Lower lobe of right lung (tissue), 2 donors: ENCODE measurements at places on chromosomes 11 and 22. TPM values are rescaled to one million over a fixed set of nuclear protein-coding genes. Genes with fewer than 3 reads are reported as not detected.

DNA sequence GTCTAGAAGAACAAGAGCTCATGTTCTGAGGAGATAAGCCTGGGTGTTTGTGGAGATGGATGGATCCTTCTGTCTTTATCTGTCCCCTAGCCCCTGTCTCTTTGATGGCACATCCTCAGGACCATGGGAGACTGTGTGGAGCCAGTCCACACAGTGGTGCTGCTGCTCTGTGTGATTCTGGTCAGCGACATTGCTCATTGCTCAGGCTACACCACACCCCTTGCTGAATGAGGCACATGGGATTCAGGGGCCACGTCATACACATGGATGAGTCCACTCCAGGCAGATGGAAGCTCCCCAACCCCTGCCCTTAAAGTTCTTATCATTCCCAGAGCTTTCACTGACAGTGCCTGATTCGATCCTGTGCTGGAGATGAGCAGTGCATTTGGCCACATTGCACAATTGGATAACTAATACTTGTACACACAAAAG, 222.2 kb downstream of the NAV2 start:
- DNase-seq = no peak

DNA sequence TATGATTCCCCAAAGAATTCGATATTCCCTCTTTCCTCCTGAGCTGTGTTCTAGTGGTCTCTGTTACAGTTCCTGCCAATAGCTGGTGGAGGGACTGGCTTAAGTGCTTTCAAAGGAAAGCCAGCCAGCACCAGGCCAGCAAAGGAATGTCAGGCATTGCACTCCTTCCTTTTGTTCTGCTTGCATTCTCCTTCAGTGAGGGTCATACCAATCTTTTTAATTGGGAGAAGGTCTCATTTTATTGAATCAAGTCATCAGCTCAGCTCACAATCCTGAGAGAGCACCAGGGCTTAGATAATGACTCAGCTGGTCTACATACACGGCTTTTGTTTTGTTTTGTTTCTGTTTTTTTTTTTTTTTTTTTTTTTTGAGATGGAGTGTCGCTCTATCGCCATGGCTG, 222.9 kb downstream of the NAV2 start:
- no peak for DNase-seq

DNA sequence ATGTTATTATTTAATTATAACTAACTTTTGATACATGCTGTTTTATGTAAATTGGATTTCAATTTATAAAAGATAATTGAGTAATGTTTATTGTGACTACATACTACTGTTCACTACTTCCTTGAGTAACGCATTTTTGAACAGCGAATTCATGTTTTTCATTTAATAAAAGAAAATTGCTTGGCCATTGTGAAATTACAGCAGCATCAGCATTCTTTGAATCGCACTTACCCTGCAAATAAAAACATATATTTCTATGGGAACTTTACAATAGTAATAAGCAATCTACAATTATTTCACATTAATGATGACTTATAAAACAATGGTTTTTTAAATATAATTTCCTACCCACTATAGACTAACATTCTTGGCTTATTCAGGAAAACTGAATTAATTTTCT, 20.3 kb downstream of the OR5J2 start:
- no peak for DNase-seq

- no peak for DNase-seq
Measured at GRCh38 chr11:132119573-132119972, 749.2 kb downstream of the NTM start.

- no peak for DNase-seq
Measured at GRCh38 chr11:74179234-74180052, 8.4 kb downstream of the PPME1 start.

DNA sequence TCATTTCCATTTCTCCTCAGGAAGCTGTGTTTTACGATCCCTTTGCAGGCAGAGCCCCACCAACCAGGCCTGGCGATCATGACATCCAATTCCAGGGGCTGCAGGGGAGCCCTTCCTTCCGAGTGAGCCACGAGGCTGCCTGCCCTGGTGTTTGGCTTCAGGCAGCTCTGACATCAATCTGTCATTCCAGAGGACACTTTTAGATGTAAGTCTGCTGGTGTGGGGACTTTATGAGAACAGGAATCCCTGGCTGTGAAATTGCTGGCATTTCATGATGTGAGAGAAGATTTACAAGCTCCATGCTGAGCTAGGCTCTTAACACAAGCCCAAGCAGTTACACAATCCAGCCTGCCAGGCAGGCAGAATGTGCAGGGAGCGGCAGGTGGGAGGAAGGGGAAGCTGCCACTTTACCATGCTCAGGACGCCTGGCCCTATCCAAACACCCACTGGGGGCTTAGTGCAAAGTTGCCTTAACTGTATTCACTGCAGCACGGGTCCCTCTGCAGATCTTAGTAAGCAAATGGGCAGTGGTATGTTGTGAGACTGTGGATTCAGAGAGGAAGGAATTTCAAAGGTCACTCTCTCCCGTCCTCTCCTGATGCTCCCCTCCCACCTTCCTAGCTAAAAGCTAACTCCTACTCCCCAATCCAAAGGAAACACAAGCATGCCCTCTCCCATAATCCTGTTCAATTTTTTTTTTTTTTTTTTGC, 43.4 kb upstream of the MICAL2 start:
- peak; percentile 76 for DNase-seq

DNA sequence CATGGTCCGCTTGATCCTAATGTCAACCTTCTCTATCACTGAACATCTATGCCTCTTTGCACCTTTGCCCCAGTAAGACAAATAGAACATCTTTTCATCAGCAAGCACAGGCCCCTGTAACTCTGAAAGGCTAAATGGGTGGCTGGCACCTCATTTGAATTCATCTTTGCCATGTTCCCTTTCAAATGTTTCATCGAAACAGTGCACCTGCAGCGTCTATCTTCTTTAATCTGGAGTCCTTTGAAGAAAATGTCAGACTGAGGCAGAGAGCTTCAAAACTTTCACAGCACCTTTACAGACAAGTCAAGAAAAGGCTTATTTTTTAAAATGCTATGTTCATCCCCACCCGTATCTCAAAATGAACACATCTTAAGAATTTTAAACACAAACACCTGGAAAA, 3.4 kb downstream of the MPPED2 start:
- no peak for DNase-seq

DNA sequence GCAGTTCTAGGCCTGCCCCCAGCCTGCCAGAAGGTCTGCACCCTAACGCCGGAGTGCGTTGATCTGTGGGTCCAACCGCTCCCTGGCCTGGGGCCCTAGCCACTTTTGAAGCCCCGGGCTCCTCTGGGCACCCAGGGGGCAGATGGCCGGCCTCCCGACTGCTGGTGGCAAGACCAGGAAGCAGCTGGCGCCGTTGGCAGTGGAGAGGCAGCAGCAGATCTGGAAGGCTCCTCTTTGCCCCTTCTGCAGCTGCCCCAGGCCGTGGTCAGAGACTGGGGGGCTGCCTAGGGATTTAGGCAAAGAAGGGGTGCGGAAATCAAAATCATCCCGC, 445 bp upstream of the VWCE start:
- no peak for DNase-seq

- DNase-seq = no peak
Measured at GRCh38 chr11:120343429-120343828, 7.2 kb downstream of the ARHGEF12 start.

DNA sequence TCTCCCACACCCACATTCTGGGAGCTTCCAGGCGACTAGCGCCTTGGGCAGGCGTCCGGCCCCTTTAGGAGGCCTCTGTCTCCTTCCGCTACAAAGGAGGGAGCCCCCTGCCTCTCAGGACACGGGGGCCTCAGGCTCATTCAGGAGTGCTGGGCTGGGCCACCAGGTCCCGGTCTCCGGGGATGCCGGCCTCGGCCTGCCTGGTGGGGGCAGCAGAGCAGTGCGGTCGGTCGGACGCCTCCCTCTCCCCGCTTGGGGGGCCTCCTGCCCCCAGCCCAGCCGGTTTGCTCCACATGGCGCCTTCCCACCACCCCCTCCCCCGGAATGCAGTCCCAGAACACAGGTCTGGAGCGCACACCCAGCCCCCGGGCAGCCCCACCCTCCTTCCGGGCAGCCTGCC, 21.9 kb downstream of the MRPL23 start:
- DNase-seq = no peak

GRCh38 chr11:69157822-69158231, 2.1 kb downstream of the SMIM38 start:
- DNase-seq = no peak

DNA sequence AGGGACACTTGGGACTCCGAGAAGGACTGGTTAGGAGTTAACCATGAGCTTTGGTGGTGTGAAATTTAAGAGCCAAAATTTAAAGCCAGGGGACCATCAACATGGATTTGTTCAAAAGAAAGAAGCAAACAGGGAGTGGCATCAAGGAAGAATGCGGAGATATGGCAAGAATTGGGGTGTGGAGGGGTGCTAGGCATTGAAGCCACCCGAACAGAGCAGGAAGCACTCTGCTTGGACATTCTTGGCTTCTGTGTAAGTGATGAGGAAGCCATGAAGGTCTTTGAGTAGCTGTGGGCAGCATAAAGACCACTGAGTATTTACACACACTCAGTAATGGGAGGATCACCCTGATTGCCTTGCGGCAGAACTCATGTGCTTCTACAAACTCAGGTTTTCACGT, 27.2 kb upstream of the PAMR1 start:
- no peak for DNase-seq

GRCh38 chr11:35166369-35167360, 27.7 kb downstream of the CD44 start:
- DNase-seq = no peak

DNA sequence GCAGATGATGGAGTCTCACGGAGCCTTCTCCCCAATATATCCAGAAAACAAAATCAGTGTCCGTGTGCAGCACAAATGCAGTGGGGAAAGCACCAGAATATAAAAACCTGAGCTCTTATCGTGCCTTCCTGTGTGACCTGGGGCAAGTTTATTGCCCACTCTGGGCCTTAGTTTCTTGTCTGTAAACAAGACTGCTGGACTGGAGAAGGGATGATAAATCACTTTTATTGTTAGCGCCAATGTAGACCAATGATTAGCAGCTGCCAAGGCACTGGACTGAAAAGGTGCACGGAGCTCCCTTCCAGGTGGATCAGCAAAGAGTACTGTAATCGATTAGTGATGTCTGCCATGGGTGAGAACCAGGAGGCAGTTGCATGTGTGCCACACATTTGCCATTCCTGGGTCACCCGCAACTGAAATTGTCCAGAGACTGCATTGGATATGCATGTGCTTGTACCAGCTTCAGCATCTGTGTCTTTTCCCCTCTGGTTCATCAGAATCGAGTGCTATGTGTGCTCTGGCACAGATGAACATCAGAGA, 89.2 kb downstream of the TSPAN18 start:
- no peak for DNase-seq

DNA sequence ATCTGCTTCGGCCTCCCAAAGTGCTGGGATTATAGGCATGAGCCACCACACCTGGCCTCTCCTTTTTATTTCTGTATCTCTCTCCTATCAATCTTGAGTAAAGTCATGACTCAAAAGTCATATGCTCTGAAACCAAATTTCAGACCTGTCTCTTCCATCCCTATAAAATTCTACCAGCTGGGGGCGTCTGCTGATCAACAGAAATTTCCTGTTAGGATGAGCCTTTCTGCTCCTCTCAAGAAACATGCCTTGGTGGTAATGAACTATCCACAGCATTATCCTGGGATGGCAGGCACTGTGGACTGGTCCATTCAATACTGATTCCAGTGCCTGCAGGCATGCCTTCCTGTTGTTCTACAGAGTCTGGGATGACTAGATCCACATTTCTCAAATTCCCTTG, 472.6 kb downstream of the NELL1 start:
- no peak for DNase-seq

GRCh38 chr11:43576803-43577521, 103.6 kb upstream of the HSD17B12 start:
- DNase-seq = no peak

DNA sequence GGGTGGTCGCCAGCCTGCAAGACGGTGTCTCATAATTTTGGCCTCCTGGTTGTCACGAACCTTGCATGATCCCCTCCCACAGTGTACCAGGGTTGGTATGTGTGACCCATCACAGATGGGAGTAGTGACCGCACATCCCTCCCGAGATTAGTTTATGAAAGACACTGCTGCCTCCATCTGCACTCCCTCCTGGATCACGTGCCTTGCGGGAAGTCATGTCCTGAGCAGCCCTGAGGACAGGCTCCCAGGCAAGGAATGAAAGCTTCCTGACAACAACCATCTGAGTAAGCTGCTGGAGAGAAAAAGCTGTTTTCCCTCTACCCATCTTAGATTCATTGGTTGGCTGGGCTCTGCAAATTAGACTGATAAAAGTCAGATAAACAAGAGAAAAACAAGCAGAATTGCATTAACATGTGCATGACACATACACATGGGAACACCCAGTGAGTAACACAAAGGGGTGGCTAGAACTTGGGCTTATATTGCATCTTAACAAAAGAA, 14.4 kb upstream of the PAMR1 start:
- no peak for DNase-seq

DNA sequence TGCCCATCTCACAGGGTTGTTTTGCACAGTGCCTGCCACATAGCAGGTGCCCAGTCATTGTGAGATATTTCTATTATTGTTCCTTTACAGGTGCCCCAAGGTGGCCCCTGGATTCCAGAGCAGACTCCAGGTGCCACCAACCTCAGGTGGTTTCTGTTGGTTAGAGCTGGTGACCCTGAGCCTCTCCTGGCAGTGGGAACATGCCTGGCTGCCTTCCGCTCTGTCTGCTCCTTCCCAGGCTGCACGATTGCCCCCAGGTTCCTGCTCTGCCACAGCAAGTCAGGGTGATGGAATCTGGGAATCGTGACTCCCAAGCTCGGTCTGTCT, 12.6 kb upstream of the OMP start:
- peak; percentile 24 for DNase-seq

DNA sequence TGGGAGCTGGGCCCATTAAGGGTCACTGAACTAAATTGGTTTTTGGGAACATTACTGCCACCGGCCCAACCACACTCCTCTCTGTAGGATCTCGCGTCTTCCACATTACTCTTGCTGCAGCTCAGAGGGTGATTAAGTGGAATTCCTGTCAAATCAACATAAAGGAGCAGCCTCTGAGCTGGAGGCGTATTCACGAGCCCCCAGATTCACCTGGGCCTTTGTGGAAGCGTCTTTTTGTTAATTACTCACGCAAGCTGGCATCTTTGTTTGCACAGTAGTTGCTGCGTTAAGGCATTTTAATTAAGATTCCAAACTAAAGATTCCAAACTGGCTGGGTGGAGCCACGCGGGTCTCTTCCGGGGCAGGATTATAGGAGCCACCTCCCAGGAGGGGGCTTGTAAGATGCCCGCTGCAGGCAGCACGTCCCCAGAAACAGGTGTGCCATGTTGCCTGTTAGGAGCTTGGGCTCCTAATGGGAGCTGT, 21.5 kb upstream of the RFPL3 start:
- no peak for DNase-seq

SCN3B gene
- total RNA-seq = 3.2 TPM

SERHL2 gene
- 1.6 TPM for total RNA-seq

PDGFD gene
- total RNA-seq = 3.9 TPM

OR10G8 gene
- not detected for total RNA-seq

PNPLA5 gene
- not detected for total RNA-seq

CDC42BPG gene
- 16.3 TPM for total RNA-seq

MMP8 gene
- total RNA-seq = 0.44 TPM

CD82 gene
- 129 TPM for total RNA-seq

MARK2 gene
- total RNA-seq = 44.9 TPM

ARHGEF17 gene
- 56.5 TPM for total RNA-seq

ACTN3 gene
- total RNA-seq = 0.24 TPM

SEC14L2 gene
- total RNA-seq = 7.8 TPM

ARHGAP8 gene
- 18.2 TPM for total RNA-seq
